ENCODE measurements at places on chromosomes 13 and 19.

- no peak for DNase-seq
These were observed 703.3 kb upstream of the ARGLU1 start for GRCh38 chr13:107271227-107271626.

GRCh38 chr19:50712833-50713232 is 6.8 kb downstream of the SHANK1 start:
- DNase-seq, result no peak

DNA sequence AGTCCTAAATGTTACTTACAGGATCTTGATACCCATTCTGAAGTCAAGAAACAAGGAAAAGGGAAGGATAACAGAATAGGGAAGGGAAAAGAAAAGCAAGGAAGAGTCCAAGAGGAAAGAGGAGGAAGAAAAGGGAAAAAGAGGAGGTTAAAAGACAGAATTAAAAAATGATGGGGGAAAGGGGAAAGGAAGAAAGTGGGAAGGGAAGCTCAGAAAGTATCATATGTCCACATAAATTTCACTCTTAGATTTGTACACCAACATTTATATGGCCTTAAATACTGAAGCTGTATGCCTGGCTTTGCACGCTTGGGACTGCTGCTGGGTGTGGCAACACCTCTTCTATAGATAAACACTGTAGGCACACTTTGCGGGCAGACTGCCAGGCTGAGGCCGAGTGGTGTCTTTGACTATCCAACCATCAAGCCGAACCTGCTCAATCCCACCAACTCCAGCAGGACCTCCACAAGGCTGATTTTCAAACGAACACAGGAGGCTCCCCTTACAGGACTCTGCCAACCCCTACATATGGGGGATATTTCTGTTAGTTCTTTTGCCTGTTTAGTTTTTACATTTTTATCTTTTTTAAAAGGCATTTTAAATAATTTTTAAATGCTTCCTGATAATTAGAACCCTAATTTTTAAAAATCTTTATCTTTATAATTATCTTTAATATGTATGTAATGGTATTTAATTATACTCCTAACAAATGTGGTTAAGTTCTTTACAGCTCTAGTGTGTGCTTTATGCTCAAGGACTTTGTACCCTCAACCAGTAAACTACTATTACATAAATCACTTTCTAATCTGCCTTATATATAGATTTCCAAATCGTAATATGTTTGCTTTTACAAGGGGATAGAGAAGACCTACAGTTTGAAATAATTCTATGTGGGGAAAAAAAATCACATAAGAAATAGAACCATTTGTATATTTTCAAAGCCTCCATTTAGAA is 154.2 kb downstream of the DIAPH3 start:
- DNase-seq, result no peak

DNA sequence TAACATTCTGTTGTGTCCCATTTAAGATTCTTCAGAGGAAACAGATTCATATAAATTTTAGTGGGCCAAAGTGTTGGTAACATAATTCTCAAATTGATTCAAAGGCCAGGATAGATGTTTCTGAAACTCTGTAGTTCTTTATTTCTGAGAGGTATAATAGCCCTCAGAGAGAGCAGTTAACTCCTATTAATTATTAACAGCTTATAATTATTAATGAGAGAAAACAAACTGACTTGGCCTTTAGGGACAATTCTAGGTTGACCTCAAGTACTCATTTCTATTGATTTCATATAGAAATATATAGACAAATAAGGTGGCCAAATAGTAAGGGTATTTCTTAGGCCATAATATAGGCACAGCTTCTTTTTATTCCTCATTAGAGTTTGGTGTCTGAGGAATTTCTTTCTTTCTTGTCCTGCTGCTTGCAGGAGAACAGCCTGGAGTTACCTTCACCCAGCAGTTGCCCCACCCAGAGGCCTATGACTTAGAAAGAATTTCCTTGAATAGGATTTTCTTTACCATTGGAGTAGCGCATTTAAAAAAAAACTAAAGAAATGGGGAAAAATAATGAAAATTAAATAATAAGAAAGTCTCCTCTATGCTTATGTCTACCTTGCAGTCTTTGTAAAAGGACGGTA is 1430.1 kb upstream of the SPRY2 start:
- DNase-seq, result no peak

DNA sequence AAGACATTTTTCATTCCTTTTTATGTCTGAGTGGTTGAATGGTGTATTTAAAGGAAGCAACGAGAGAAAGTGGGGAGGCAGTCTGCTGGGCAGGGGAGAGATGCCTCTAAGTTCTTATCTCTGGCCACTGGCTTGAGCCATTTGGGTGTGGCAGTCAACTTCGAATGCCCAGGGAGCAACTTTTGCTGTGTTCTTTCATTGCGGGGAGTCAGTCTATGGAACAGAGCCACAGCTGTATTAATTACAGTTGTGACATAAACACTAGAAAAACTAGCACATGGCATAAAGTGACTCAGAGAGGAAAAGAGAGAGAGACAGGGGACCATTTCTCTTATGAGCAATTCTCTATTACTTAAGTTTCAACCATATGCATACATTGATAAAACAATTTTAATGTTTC is 40.4 kb upstream of the PDCD5 start:
- no peak for DNase-seq

DNA sequence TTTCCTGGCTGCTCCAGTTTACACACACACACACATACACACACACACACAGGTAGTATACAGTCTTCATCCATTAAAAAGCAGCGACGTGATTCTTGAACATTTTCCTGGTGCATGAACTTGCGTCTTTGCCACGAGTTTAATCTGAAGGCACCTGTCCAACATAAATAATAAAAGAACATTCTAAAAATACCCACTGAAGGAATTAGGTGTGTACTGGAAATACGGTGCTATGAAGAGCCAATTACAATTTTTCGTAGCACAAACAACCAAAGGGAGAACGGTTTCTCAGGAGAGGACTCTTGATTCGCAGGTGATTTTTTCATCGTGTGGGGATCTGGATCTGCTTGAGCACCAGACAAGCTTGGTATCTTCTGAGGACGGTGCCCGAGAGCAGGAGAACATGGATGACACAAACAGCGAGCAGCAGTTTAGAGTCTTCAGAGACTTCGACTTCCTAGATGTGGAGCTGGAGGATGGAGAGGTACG is 61.2 kb downstream of the ZAR1L start:
- no peak for DNase-seq

DNA sequence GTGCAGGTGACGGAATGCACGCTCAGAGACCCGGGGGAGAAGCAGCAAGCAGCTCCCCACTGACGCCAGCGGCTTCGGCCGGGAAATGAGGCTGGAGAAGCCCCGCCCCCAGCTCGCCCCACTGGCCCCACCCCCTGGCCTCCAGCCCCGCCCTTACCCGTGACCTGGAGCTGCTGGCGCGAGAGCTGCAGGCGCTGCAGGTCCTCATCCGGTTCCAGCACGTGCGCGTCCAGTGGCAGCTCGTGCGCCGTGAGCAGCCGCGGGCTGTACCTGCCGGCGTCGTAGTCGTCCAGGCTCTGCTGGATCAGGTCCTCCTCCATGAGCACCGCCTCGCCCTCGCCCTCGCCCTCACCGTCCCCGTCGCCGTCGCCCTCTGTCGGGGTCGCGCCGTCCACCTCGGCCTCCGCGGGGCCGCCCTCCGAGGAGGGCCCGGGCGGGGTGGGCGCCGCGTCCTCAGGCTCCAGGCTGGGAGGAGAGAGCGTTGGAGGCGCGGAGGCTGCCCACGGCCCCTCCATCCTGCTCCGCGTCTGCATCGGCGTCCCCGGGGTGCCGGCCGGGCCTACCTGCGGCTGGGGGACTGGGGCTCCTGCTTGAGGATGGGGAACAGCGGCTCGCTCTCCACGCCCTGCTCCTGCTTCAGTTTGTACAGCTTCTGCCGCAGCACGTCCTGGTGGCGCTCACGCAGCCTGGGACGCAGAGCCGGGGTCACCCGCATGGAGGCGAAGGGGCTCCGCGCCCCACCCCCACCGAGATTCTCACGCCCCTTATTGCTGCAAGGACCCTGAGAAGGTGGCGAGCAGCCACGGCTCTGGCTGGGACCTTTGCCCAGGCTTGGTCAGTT is 6.4 kb upstream of the TBXA2R start:
- no peak for DNase-seq

DNA sequence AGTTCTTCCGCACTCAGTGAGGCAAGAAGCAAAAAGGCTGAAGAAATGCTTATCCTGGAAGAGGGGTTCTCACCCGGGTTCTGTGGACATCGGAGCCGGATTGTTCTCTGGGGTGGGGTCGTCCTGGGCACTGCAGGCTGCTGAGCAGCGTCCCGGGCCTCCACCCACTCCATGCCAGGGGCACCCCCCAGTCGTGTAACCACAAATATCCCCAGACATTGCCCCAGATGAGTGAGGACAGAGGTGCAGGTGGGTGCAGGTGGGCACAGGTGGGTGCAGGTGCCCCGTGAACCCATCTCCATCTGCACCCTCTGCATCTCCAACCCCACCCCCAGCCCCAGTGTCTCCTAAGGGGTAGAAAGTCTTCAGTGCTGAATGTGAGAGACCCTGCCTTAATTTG is 67.5 kb downstream of the GNG7 start:
- no peak for DNase-seq

DNA sequence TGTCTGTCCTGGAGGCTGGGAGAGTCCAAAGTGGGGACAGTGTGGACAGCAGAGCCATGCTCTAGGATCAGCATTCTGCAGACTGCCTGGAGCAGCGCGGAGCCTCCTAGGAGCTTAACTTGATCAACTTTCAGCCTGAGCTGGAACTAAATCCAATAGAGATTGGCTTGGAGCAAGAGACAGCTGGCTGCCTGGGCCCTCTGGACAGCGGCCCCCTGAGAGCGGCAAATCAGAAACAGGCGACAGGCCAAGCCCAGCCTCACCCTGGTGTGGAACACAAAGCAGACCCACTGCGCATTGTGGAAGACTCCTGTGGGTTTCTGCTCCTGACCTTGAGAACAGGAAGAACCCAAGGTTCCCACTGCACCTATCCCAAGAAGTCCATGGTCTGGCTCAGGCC is 462.2 kb downstream of the TSHZ3 start:
- DNase-seq, result no peak

- no peak for DNase-seq
These were observed 62.3 kb upstream of the STARD13 start for GRCh38 chr13:33347861-33348260.

DNA sequence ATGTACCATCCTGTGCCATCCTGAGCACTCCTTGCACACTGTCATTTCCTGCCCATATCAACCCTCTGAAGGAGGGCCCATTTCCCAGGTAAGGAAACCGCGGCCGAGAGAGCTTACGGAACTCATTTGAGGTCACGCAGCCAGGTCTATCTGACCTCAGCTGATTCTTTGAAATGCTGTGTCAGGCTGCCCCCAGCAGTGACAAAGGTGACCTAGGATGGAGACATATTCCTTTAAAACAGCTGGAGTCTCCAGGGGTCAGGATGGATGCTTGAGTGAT is 42.2 kb upstream of the VSTM2B start:
- DNase-seq, result no peak

DNA sequence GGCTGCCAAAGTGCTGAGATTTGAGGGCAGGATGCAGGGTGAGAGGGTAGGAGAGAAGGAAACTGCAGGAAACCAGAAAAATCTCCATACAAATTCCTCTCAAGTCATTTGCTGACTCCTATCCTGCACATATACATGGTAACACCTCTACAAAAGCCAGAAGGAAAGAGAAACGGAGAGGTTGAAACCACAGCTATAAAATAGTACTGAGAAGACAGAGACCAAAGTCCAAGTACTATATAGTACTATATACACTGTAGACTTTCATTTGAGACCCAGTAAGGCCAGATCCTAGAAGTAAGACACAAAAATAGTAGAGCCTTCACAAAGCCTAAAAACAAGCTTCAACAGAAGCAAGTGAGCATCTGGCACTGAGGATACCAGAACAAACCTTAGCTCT is 103.1 kb downstream of the UGGT2 start:
- DNase-seq, result no peak

DNA sequence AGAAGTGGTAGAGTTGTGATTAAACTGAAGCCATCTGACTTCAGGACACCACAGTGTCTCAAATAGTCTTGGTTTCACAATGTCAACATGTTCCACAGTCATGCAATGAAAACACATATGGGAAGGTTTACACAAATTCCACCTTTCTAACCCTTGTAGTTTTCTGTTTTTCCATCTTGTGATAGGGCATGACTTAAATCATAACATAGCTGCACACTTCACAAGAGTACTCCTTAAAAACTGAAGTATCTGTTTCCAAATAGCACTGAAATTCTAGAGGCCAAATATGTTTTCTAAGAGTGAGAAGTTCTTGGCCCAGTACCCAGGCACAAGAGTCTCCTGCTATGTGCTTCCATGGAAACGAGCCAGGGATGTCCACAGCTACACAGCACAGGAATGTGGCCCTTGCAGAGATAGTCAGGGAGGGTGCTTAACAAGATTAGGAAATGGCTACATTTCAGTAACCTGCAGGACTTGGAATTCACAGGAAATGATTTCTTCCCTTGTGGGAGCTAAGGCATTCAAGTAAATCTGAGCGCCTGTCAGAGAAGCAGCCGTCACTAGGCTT is 269.1 kb downstream of the NDFIP2 start:
- DNase-seq, result no peak
